RKO (cell line): ENCODE measurements at places on chromosomes 2 and 18.

- no peak for DNase-seq
Measured at GRCh38 chr2:109001201-109001600, 12.2 kb upstream of the EDAR start.

- no peak for DNase-seq
Measured at GRCh38 chr2:55786280-55786679, 92.6 kb upstream of the PNPT1 start.

DNA sequence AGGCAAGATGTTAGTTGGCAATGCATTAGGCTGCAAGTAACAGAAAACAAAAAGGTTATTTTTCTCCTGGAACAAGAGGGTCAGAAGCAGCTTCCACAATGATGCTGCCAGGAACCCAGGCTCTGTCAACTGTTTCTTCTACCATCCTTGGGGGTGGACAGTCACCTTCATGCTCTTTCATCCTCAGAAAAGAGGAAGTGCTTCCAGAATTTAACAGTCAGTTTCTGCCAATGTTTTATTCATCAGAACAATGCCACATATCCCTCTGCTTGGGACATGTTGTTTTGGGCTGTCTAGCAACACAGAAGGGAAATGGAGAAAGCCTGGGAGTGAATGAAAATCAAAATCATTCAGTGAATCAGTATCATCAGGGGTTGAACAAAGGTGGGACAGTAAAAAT, 7.1 kb downstream of the TMEM182 start:
- DNase-seq: no peak

DNA sequence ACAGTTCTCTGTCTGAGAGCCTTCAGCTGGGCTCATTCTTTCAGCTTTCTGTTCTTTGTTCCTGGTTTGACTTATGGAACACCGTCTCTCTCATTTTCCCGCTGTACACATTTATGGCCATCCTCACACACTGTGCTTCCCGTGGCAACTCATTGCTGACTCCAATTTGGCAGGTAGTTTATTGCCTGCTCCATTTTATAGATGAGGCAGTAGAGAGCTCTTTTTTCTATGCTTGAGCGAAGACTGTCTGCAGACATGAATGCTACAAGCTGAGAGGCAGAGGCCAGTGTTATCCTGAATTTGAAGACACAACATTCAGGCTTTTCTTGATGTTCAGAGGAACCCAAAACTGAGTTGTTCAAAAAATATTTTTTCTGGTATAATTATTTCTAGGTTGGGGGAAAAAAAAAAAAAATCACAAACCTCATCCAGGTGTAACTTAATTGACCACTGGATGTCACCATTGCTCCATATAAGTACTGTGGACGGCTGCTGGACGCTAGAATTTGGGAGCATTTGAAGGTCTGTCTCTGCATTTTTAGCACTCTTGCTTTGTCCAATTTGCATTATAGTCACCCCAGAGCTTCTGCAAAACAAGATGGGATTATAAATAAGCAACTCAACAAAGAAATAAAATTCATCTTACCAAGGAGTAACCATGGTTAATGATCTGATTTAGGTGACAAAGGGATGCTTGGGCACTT, 83.5 kb downstream of the HRH4 start:
- peak; percentile 44 for DNase-seq

DNA sequence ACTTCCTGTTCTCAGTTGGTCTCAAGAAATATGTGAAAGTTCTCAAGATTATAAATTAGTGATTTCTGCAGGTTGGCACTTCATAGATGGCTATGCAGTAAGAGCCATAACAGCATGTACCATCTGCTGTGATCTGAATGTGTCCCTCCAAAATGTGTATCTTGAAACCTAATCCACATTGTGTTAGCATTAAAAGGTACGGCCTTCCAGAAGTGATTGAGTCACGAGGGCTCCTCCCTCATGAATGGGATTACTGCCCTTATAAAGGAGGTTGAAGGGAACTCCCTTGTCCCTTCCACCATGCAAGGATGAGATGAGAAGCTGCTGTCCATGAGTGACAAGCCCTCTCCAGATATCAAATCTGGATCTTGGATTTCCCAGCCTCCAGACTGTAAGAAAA, 45.0 kb downstream of the METTL4 start:
- DNase-seq: no peak

DNA sequence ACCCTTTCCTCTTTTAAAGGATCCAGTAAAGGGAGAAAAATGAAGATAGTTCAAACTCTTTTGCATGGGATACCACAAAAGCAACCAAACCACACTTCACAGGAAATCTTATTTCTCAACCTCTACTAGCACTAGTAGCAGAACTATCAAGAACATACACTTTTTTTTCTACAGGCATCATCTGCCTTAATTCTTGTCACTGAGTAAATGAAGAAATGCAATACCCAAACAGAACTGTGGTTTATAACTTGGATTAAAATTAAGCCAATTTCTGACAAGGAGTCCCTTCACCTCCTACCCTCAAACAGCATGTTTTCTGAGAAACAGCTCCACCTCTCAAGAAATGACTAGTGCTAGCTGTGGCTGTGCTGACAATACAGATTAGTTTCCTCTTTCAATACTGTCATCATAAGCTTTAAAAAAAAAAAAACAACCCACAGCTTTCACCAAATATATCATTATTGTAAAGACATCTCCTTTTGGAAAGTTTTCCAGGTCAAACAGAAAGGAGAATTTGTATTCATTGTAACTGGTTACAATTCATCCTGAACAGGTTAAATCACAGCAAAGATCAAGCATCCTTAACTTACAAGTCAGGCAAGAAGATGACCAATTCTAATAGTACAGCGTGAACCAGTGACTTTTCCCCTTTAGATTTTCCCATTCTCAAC, 44.4 kb downstream of the PTPN2 start:
- no peak for DNase-seq

- DNase-seq: no peak
Measured at GRCh38 chr2:40436093-40436475, 15.8 kb downstream of the SLC8A1 start.

DNA sequence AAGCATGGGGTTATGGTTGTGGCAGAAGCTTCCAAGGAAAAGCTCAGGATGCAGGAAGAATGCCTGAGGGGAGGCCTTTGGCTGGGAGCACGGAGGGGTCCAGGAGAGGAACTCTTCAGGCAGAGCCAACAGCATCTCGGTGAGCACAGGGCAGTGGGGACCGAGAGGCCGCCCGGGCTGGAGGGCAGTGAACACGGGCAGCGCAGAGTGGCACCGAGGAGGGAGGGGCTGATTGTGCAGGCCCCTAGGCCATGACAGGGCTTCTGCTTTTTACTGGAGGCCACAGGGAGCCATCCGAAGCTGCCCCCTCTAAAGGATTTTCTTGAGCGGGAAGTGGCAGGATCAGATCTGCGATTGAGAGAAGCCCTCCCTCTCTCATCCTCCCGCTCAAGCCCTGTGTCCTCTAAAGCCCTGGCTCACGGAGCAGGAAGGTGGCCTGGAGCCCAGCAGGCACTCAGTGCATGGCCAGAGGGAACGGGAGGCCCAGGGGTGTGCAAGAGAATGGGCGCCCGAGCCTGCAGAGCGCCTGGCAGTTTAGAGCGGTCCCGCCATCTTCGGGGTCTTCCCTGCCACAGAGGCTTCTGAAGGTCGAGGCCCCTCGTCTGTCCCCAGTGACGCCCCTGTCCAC, 110.0 kb upstream of the STON1 start:
- DNase-seq: no peak

DNA sequence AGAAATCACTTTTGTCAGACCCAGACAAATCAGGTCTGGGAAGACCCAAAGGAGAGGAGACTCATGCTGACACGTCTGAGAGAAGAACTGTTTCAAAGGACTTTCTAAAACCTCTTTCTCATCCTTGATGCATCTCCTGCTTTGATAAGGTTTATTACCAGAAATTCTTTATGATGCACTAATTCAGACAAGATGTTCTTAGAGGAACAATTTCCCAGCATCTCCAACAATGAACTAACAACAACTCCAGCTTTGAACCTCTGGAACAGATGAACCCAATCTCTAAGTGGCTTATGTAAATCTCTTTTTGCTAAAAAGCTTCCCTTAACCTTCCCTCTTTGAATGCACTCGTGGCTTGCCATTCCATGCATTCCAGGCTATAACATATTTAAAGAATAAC, 15.9 kb upstream of the SERPINB11 start:
- DNase-seq: no peak

- no peak for DNase-seq
Measured at GRCh38 chr2:212941361-212941760, 210.1 kb downstream of the IKZF2 start.

DNA sequence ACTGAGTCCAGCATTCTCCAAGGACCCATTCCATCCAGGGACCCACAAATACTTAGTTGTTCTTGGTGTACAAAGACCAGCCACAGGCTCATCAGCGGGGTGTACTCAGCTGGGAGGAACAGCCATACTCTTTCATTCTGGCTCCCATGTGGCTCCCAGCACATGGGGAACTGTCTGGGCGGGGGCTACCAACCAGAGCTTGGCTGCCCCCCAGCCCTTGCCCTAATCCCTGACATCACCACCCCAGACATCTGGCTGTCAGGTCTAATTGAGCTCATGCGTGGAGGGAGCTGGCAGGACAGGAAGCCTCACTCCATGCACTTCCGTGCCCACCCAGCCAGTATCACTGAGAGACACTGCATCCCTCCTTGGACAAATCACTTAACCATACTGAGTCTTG, 283.6 kb downstream of the DYSF start:
- no peak for DNase-seq

- DNase-seq: no peak
Measured at GRCh38 chr2:120539937-120540718, 194.2 kb downstream of the INHBB start.

DNA sequence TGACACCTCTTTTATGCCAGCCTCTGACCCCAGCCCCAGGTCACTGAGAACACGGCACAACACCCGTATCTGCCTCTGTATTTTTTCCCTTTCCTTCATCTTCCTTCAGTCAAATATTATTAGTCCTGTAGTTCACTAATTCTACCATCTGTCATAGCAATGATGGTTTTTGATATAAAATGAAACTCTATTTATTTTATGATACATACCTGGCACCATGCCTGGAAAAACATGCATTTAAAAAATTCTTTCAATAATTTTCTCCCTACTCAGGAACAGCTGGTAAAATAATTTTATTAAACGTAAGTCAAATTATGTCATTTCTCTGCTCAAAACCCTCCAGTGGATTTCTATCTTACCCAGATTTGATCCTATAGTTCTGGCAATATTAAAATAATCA, 224.7 kb downstream of the CDH7 start:
- DNase-seq: no peak

GRCh38 chr2:634636-635388, 42.4 kb downstream of the TMEM18 start:
- no peak for DNase-seq

DNA sequence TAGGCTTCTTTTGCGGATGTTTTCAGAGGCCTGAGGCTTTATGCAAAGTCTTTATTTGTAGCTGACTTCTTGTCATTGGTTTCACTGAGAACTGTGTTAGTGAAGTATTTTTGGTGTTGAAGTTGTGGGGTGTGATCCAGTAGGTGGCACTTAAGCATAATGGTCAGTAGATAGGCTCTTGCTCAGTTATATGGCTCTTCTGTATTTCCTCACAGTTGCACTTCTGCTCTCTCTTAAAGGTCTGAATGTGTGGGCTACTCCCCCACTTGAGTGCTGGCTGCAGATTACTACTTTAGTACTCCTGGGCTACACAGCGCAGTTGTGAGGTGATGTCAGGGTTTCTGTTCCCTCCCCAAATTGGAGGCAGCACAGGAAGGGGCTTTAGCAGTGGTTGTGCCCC, 133.8 kb upstream of the SCN7A start:
- no peak for DNase-seq

DNA sequence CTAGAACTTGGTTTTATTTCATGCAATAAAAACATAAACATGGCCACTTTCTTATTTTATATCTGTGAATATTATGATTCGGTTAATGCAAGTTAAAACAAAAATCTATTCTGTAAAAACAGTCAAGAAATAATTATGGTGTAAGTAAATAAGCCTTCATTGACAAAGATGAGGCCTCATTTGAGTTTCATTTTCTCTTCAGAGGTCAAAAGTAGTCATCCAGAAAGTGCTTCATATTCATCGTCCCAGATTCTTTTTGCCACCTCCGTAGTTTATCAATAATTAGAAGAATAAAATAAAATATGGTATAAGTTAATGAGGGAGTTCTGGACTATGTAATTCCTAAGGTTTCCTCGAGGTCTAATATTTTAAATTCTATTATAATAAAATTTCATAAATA, 19.4 kb upstream of the HNRNPA3 start:
- DNase-seq: no peak
